ENCODE measurements at places on chromosomes 13 and 19.

GRCh38 chr13:50527612-50528509 is 315.6 kb downstream of the DLEU7 start:
- H3K27ac ChIP-seq: no peak overlapping the region
- H3K36me3 ChIP-seq: no peaks in the 10 kb centered on the region
- H3K4me3 ChIP-seq: no peak overlapping the region
- no peak for DNase-seq
- no peaks in the 10 kb centered on the region for H3K27me3 ChIP-seq

- H3K4me3 ChIP-seq: no peak overlapping the region
- peaks cover 14% of the 10 kb centered on the region for H3K36me3 ChIP-seq
- H3K27me3 ChIP-seq: no peaks in the 10 kb centered on the region
- no peaks in the 10 kb centered on the region for H3K4me1 ChIP-seq
- no peak for DNase-seq
Observed at GRCh38 chr13:49436890-49437289, 7.0 kb downstream of the CAB39L start.

DNA sequence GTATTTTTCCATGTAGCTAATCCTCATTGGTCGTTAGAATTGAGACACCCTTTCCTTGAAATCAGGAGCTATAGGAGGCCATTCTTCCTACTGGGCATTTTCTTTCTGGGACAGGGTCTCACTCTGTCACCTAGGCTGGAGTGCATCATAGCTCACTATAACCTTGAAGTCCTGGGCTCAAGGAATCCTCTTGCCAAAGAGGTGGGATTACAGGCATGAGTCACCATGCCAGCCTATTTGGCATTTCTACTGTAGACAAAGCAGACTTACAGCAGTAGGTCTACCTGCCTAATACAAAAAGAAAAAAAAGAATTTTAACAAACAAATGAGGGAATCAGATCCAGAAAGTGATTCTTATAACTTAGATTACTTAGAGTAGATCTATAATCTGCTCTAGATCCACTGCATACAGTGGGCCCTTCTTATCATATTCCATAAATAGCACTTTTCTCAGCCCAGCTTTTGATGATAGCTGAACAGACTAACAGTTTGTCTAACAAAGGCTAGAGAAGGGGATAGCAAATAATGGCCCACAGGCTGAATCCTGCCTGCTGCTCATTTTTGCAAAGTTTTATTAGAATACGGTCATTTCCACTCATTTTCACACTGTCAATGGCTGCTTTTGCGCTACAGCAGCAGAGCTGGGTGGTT is 36.7 kb upstream of the USPL1 start:
- no peaks in the 10 kb centered on the region for H3K36me3 ChIP-seq
- H3K4me1 ChIP-seq: no peaks in the 10 kb centered on the region
- no peak overlapping the region for H3K27ac ChIP-seq
- DNase-seq: no peak

DNA sequence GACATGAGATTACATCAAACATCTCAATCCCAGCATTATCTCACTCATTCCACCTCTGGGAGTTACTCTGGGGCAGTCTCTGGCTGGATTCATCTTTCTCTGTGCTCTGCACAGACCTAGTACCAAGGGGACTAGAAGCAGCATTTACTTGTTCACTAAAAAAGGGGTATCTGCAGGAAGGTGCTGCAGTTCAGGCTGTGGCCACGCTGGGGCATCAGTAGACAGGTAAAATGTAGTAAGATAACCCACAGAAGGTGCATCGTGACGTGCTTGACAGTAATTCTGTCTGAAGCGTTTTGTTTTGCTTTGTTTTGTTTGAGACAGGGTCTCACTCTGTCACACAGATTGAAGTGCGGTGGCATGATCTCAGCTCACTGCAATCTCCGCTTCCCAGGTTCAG is 29.3 kb downstream of the ZNF564 start:
- H3K27ac ChIP-seq: no peak overlapping the region
- H3K4me1 ChIP-seq: no peaks in the 10 kb centered on the region
- H3K27me3 ChIP-seq: no peaks in the 10 kb centered on the region
- peaks cover 44% of the 10 kb centered on the region for H3K36me3 ChIP-seq
- DNase-seq: peak; percentile 75
- H3K4me3 ChIP-seq: peak overlapping the region; percentile 79

DNA sequence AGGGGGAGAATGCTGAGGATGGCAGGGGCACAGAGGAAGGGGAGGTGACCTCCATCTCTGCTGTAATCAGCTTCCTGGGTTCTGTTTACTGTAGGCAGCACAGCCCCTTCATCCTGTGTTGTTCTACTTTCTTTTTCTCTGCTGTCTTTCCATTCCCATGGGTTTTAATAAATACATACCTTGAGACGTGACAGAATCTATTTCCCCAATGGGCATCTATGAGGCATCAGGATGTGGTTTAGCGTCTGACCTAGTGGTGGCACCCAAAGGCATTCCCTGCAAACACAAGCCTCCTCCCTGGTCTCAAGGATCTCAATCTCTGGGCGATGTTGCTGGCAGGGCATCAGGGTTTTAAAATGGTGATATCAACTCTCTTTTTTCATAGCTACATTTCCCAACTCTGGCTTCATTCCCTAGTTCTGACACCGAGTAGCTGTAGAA is 60.8 kb downstream of the ALOX5AP start:
- peaks cover 41% of the 10 kb centered on the region for H3K4me1 ChIP-seq
- H3K36me3 ChIP-seq: no peaks in the 10 kb centered on the region
- H3K27ac ChIP-seq: no peak overlapping the region
- H3K27me3 ChIP-seq: no peaks in the 10 kb centered on the region
- no peak overlapping the region for H3K4me3 ChIP-seq

DNA sequence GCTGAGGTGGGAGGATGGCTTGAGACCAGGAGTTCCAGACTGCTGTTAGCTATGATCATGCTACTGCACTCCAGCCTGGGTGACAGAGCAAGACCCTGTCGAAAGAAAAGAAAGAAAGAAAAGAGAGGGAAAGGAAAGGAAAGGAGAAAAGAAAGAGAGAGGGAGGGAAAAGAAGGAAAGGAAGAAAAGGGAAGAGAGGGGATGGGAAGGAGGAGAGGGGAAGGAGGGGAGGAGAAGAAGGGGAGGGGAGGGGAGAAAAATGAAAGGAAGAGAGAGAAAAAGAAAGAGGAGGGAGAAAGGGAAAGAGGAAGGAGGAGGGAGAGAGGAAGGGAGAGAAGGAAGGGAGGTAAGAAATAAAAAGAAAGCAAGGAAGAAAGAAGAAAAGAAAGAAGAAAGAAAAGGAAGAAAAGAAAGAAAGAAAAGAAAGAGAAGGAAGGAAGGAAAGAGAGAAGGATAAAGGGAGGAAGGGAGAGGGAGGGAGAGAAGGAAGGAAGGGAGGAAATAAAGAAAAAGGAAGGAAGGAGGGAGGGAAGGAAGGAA is 44.1 kb downstream of the INSR start:
- no peaks in the 10 kb centered on the region for H3K36me3 ChIP-seq
- H3K4me3 ChIP-seq: no peak overlapping the region
- no peak for DNase-seq
- H3K4me1 ChIP-seq: no peaks in the 10 kb centered on the region
- no peaks in the 10 kb centered on the region for H3K27me3 ChIP-seq
- no peak overlapping the region for H3K27ac ChIP-seq

DNA sequence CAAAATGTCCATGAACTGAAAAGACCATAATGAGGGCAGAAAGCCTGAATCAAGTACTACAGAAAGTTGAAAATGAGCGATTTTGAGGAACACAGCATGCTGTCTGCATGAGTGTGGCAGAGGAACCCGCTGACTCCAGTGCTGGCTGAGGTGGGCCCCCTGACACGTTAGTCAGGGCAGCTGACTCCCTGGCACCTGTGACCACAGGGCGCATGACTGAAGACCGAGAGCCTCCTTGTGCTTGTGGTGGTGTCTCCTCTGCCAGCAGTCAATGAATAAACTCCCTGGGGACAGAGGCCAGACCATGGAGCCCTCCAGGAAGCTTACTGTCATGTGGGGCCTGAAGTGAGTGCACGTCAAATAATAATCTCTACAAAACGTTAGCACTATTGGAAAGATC is 38.4 kb upstream of the VSTM2B start:
- no peaks in the 10 kb centered on the region for H3K27me3 ChIP-seq
- H3K4me1 ChIP-seq: no peaks in the 10 kb centered on the region

GRCh38 chr13:109412283-109412901 is 374.0 kb downstream of the IRS2 start:
- no peaks in the 10 kb centered on the region for H3K36me3 ChIP-seq
- H3K4me1 ChIP-seq: no peaks in the 10 kb centered on the region
- H3K27me3 ChIP-seq: no peaks in the 10 kb centered on the region
- DNase-seq: peak; percentile 61

GRCh38 chr13:105464249-105464648 is 1071.2 kb downstream of the EFNB2 start:
- DNase-seq: no peak
- H3K4me1 ChIP-seq: peaks cover 6% of the 10 kb centered on the region
- no peaks in the 10 kb centered on the region for H3K36me3 ChIP-seq
- no peak overlapping the region for H3K27ac ChIP-seq
- H3K4me3 ChIP-seq: no peak overlapping the region

- H3K4me1 ChIP-seq: peaks cover 4% of the 10 kb centered on the region
- DNase-seq: no peak
- no peaks in the 10 kb centered on the region for H3K27me3 ChIP-seq
- H3K4me3 ChIP-seq: no peak overlapping the region
Observed at GRCh38 chr19:19482809-19483596, 32.3 kb downstream of the TSSK6 start.

GRCh38 chr13:110416131-110417025 is 109.3 kb downstream of the COL4A2 start:
- H3K4me3 ChIP-seq: no peak overlapping the region
- peaks cover 78% of the 10 kb centered on the region for H3K36me3 ChIP-seq
- H3K4me1 ChIP-seq: peaks cover 14% of the 10 kb centered on the region
- H3K27ac ChIP-seq: no peak overlapping the region

GRCh38 chr19:32540621-32541020 is 40.4 kb upstream of the PDCD5 start:
- H3K27me3 ChIP-seq: no peaks in the 10 kb centered on the region
- H3K4me1 ChIP-seq: no peaks in the 10 kb centered on the region
- DNase-seq: no peak
- no peaks in the 10 kb centered on the region for H3K36me3 ChIP-seq

- no peaks in the 10 kb centered on the region for H3K36me3 ChIP-seq
- H3K27ac ChIP-seq: no peak overlapping the region
- H3K27me3 ChIP-seq: no peaks in the 10 kb centered on the region
- no peaks in the 10 kb centered on the region for H3K4me1 ChIP-seq
- no peak for DNase-seq
Observed at GRCh38 chr13:42413484-42413815, 141.5 kb downstream of the AKAP11 start.

GRCh38 chr19:29586401-29586800 is 19.7 kb upstream of the POP4 start:
- no peak overlapping the region for H3K27ac ChIP-seq
- H3K4me3 ChIP-seq: no peak overlapping the region
- no peaks in the 10 kb centered on the region for H3K4me1 ChIP-seq
- H3K27me3 ChIP-seq: peaks cover 41% of the 10 kb centered on the region
- no peak for DNase-seq
- H3K36me3 ChIP-seq: no peaks in the 10 kb centered on the region

DNA sequence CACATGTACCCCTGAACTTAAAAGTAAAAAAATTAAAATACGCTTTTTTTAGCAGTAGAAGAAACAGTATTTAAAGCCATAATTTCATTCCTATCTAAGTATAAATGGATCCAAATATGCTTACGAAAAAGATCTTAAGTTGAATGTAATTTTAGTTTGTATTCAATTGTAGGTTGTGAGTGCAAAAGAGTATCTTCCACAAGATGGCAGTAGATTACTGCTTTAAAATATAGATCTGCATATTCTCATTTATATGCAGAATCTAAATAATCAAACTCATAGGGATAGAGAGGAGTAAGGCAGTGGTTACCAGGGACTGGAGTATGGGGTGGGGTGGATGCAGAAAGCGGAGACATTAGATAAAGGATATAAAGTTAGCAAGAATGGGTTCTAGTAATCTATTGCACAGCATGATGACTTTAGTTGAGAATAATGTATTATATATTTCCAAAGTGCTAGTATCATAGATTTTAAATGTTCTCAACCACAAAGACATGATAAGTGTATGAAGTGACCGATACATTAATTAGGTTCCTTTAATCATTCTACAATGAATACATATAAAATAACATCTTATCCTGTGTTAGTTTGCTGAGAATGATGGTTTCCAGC is 14.2 kb downstream of the OR7A17 start:
- no peak overlapping the region for H3K27ac ChIP-seq
- no peak overlapping the region for H3K4me3 ChIP-seq
- DNase-seq: no peak
- H3K36me3 ChIP-seq: no peaks in the 10 kb centered on the region
- H3K27me3 ChIP-seq: no peaks in the 10 kb centered on the region

- no peaks in the 10 kb centered on the region for H3K4me1 ChIP-seq
- H3K27me3 ChIP-seq: no peaks in the 10 kb centered on the region
- DNase-seq: no peak
- H3K4me3 ChIP-seq: no peak overlapping the region
- H3K27ac ChIP-seq: no peak overlapping the region
Observed at GRCh38 chr19:30942636-30943035, 406.6 kb downstream of the TSHZ3 start.

DNA sequence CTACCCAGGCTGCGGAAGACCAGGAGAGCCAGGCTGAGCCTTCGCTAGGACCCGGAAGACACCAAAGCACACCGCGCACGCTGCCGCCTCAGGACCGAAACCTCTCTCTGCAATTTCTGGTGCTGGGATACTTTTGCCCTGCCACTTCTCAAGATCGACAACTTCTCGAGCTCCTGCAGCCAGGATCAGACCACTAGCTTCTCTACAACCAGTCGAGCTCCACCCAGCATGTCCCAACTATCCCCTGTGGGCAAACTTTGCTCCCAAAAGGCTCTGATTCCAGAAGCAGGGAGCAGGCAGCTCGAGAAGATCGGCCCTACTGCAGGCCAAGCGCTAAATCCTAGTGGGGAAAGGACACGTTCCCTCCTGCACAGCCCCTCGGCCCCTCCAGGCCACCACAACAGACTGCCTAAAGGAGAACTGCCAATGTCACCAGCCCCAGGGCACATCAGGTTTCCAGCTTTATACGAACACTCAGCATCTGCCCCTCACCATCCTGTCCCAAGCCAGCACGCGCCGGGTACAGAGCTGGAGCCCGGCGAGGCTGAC is 979 bp downstream of the AKAP8 start:
- peak overlapping the region; percentile 95 for H3K4me3 ChIP-seq
- H3K27ac ChIP-seq: peak overlapping the region; percentile 95
- peaks cover 23% of the 10 kb centered on the region for H3K36me3 ChIP-seq
- H3K4me1 ChIP-seq: no peaks in the 10 kb centered on the region

DNA sequence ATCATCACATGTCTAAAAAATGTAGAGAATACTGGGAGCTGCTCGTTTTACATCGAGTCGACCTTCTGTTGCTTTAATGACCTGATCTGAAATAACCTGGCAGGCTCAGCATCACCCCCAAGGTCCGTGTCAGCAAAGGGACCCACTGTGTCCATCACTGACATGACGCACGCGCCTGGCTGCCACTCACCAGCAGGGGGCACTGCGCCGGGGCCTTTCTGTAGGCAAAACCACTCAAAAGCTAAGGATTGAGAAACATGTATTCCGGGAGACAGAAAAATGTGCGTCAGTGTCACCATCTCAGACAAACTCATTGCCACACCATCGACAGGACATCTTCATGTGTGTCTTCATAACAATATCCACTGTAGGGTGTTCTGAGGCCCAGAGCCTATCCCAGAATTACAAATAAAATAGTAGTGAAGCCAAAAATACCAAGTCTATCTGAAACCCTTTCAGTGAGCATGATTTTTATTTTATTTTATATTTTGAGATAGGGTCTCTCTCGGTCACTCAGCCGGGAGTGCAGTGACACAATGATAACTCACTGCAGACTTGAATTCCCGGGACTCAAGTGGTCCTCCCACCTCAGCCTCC is 130.3 kb upstream of the LSM14A start:
- no peaks in the 10 kb centered on the region for H3K4me1 ChIP-seq
- no peak overlapping the region for H3K27ac ChIP-seq
- no peaks in the 10 kb centered on the region for H3K27me3 ChIP-seq
- no peaks in the 10 kb centered on the region for H3K36me3 ChIP-seq
- H3K4me3 ChIP-seq: no peak overlapping the region

GRCh38 chr19:23254141-23254910 is 4.1 kb upstream of the ZNF724 start:
- no peaks in the 10 kb centered on the region for H3K4me1 ChIP-seq
- no peak overlapping the region for H3K4me3 ChIP-seq
- H3K36me3 ChIP-seq: peaks cover 10% of the 10 kb centered on the region
- DNase-seq: peak; percentile 53

All from endodermal cell (in vitro differentiated cells).